Activated naive CD8-positive, alpha-beta T cell treated with anti-CD3 and anti-CD28 coated beads, Interleukin-2, amount 50 U/mL, for 24 hours (primary cell): ENCODE measurements at places on chromosomes 4 and X.
A peak's percentile ranks its signal among the peaks of the same experiment; 100 is the strongest.

- DNase-seq = no peak
Observed at GRCh38 chr4:112889619-112890527, 159.6 kb upstream of the ANK2 start.

DNA sequence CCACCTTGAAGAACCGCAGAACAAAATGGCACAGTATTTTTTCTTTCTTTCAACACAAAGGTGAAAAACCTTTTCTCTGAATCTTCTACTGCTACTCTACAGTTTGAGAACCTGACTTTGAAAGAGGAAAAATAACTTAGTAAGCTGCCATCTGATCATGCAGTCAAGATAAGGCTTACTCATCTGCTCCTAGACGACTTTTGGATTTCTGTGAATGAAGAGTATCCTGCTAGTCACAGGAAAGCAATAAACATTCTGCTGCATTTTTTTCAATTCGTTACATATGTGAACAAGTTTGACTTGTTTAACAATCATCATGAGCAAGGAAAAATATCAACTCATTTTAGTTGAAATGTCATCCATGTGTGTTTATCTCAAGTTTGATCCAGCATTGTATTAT, 25.2 kb downstream of the TIGD2 start:
- no peak for DNase-seq

DNA sequence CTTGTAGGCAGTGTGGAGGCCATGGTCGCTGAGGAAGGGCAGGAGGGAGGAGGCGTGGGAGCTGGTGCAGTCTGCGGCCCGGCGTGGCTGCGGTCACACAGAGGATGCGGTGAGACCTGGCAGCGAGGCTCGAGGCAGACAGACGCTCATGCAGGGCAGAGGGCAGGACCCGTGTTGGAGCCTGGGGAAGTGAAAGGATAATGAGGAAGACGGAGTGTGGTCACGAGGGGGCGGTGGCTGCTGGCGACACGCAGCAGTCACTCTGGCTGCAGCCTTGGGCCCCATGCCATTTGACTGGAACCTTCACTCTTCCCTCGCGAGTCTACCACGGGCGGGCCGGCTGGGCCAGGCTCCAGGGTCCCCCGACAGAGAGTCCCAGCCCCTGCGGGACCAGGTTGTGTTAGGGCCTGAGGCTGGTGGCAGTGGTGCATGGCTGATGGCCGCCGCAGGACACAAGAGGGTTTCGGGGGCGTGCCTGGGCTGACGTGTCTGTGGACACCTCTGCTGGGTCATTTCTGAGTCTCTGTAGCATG, 68.8 kb upstream of the HGFAC start:
- no peak for DNase-seq

- DNase-seq = peak; percentile 84
Observed at GRCh38 chrX:41441934-41442823, 5.0 kb upstream of the NYX start.

DNA sequence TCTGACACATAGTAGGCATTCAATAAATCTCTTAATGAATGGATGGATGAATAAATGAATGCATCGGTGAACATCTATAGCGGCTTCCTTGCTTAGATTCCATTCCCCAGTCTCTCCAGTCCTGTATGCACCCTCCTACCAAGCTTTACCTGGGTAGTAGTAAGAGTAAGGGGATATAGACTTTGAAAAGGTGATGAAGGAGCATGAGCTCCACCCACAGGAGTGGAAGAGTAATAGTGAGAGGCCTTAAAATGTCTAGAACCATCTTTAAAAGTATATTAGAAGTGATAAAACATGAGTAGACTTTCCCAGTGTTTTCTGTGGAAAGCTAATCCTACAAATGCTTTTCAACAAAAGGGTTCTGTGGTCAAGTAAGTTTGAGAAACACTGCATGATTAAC, 35.5 kb upstream of the GPC3 start:
- no peak for DNase-seq

DNA sequence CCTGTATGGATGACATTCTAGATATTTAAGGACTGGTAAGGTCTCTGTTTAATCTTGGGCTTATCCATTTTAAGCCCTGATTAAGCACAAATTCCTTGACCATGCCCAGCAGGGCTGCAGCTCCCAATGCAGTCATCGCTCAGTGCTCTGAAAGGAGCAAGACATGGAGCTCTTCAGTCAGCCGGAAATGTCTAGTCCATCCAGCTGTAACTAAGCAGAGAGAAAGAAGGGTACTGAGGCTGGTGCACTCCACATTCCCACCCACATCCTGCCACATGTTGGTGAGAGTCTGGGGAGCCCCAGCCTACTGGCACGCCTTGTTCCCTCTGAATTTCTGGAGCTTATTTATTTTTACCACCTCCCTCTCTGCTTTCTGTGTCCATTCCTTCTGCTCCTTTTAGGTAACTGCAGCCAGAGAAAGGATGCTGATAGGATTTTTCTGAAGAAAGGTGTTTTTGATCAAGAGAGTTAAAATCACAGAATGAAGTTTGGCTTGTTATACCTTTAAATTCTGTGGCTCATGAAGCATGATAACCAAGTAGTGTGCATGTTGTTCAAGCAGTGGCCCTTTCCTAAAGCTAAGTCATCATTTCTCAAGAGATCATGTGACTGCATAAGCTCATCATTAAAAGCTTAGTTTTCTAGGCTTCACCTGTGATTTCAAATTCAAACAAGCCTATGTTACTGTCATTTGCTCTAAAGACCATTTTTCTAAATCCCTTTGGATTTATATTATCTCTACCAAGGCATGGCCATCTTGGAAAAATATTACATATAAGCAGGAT, 74.0 kb downstream of the GALNT7 start:
- no peak for DNase-seq

- no peak for DNase-seq
Observed at GRCh38 chr4:72712997-72713396, 144.0 kb upstream of the ADAMTS3 start.

DNA sequence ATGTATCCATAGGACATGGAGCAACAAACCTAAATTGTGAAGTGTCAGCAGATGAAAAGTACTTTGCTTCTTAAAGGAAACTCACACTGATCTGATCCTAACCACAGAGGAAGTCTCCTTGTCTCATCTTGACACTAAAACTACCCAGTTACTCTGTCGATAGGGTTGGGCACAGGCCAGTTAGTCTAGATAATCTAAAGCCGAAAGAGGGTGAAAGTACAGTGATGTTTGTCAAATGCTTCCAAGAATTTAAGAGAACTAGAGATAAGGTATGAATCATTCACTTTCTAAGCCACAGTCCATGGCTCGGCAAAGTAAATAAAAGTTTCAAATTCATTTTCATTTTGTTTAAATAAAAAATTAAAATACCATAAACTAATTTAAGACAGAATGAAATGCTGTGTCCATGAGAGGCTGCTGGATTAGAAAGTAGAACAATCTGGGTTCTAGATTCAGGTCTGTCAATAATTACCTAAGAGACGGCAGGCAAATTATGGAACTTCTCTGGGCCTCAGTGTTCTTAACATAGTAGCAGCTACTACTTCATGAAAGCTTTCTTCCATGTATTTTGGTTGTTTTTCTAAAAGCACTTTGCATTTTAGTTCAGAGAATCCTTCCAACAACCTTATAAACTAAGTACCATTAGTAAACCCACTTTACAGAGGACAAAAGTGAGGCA, 176.7 kb downstream of the LDB2 start:
- no peak for DNase-seq

GRCh38 chrX:123854329-123854728, 5.5 kb upstream of the XIAP start:
- no peak for DNase-seq

DNA sequence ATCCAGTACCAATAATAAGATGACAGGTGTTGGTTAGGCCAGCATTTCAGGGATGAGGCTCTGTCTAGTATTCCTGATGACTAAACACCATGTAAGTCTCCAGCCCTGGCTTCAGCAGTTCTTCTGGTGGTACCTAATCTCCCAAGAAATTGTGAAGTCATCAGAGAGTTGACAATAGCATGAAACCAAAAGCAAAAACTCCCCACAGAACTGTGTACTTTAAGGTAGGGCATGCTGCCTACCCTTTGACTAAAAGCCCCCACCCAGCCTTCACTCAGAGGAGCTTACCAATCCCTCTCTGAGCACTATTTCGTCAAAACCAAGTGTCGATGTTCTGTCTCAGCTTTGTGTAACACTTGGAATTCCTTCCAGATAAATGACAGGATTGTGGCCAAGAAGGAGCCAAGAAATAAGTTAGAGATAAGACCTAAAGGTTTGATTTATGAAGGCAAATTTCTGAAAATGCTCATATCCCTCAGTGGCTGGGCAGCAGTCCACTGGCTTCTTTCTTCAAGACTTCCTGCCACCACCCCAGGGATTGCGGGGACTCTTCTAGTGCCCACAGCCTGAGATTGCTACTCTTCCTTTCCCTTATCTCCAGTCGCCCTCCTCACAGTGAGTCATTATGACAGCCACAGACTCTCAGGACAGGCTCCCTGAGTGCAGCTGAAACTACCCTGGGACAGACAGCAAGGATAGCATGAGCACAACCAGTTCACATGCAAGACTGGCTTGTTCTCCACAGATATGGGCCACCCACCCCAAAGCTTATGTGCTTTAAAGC, 67.3 kb upstream of the LHFPL1 start:
- DNase-seq = no peak

GRCh38 chrX:50853399-50853798, 39.4 kb upstream of the SHROOM4 start:
- DNase-seq = no peak

DNA sequence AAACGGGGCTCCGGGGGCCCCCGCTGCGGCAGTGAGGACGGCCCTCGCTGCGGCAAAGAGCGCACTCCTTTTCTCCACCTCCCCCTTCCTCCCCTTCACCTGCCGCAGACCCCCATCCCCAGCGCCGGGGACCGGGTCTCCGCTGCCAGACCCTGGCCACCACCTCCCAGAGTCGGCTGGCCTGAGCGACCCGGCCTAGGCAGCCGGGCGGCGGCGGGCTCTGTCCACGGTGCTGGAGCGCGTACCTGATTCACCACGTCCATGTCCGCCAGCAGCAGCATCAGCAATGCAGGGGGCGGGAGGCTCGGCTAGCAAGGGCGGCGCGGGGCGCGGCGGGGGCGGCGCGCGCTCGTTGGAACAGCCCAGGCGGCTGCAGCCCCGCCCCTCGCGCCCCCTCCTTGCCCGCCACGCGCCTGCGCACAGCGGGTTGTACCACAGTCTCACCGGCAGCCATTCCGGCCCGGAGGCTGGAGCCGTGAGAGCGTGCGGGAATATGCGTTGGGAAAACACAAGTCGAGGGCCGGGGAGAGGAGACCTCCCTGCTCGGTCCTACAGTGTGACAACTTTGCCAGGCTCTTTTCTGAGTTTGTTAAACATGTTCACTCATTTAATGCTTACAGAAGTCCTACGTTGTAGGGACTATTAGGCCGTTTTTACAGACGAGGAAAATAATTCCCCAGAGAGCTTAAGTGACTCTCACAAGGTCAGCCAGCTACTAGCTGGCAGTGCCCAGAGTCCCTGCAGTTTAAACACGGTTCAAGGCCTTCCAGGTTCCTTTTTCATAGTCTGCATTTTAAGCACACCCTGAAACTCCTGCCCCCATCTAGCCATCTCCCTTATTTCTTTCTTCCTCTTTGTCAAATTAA, at the start of gene SYP:
Gene SYP (minus strand): TSS at position 288 of the 866 bp plus-strand sequence. CDS start 7 bp downstream, at position 281.
- DNase-seq = peak; percentile 88

DNA sequence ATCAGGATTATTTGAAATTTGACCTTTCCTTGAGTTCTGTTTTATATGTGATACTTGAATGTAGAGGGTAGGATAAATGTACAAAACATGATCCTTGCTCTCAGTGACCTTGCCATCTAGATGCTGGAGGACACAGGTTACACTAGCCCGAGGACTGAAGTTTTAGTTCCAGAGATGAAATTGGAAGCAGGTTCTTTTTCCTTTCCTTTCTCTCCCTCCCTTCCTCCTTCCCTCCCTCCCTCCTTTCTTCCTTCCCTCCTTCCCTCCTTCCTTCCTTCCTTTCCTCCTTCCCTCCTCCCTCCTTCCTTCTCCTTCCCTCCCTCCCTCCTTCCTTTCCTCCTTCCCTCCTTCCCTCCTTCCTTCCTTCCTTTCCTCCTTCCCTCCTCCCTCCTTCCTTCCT, 54.3 kb downstream of the LRRC66 start:
- no peak for DNase-seq
